ENCODE measurements at places on chromosomes 7 and 10. TPM values are rescaled to one million over a fixed set of nuclear protein-coding genes. Genes with fewer than 3 reads are reported as not detected.
A peak's percentile ranks its signal among the peaks of the same experiment; 100 is the strongest.

Gene ABCB4
- 7.4 TPM for total RNA-seq

- no peak overlapping the region for H3K27ac ChIP-seq
- H3K27me3 ChIP-seq, result no peaks in the 10 kb centered on the region
These were observed 102.1 kb downstream of the POLL start for GRCh38 chr10:101485681-101486554.

- H3K27ac ChIP-seq, result no peak overlapping the region
- no peak for DNase-seq
- H3K27me3 ChIP-seq, result no peaks in the 10 kb centered on the region
- H3K36me3 ChIP-seq, result no peaks in the 10 kb centered on the region
- H3K4me1 ChIP-seq, result no peaks in the 10 kb centered on the region
These were observed 361.4 kb downstream of the CXCL12 start for GRCh38 chr10:44023517-44023916.

DNA sequence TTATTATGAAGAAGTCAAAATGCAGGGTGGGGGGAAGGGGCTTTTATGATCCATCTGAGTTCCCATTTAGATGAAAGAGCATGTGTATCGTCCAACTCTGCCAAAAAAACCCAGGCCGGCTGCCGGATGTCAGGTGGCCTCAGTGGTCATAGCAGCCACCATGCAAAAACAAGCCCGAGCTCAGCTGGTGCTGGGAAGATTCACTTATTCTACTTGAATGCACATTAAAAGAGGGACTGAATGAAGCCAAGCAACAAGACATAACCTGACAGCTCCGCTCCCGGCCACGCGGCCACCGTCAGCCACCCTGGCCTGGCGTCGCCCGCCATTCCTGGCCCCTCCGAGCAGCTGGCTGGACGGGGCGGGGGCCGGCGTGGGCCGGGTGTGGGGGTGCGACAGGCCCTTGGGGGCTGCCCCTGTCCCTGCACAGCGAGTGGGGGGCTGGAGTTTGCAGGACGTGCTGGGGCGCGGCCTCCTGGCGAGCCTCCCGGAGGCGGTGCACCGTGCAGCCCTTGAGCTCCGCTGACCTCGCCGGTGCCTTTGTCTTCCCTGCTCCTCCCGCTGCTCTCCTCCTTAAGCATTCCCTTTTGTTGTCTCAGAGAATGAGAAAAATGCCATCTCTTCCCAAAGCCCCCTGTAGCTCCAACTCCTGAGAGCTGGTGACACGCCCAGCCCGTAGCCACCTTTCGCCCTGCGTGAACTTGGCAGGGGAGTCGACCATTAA is 67.8 kb downstream of the EBF3 start:
- H3K4me1 ChIP-seq, result no peaks in the 10 kb centered on the region

DNA sequence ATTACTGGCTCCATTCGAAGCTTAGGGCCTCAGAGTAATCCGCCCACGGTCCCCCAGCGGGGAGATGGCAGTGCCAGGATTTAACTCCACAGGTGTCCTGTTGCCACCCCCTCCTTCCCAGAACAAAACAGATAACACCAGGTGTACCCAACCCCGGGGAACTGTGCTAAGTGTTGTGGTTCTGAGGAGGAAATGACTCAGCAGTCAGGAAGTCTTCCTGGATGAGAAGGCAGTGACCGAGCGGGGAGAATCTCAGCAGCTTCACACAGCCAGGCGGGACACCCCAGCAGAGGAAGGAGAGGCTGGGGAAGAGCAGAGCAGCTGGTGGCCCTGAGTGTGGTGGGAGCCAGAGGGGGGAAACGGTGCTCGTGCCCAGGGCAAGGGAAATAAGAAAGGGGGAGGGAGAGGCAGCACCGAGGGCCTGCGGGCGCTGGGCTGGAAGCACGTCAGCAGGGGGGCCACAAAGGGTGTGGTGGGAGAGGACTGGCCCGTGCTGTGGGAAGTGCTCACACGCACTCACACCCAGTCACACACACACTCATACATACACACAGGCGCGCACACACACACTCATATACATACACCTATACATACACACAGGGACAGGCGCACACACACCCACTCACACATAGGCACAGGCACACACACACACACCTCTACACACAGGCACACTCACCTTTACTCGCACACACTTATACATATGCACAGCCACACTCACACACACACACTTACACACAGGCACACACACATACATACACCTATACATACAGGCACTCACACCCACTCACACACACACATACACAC is 59.8 kb upstream of the CHST15 start:
- no peaks in the 10 kb centered on the region for H3K4me1 ChIP-seq
- peak; percentile 70 for DNase-seq
- H3K4me3 ChIP-seq, result no peak overlapping the region
- H3K36me3 ChIP-seq, result no peaks in the 10 kb centered on the region
- no peaks in the 10 kb centered on the region for H3K27me3 ChIP-seq

DNA sequence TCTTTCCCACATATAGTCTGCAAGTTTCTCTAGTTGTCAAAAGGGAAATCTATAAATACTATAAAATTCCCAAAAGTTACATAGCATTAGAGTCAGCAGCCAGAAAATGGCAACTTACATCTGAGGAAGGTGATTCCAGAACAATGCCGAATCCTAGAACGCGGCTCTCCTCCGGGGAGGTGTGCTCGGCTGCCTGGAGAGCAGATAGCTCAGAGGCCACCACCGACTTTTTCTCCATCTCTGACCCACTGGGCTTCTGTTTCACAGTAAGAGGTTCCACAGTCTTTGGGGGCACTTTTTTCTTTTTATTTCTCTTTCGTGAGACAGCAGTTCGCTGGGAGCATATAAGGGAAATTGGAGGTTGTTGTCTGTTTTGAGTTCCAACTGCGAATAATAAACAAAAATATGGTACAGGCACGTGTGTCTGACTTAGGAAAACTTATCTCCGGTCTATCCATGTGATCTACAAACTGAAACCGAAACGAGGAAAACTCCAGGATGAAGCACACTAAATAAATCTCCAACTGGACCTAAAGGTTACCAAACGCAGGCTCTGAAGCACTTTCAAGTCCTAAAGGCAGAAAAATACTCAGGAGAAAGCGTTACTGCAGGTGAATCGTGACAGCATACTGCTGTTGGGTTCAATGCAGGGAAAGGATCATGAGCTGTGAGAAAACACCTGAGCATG is 36.2 kb downstream of the BEND7 start:
- no peak overlapping the region for H3K4me3 ChIP-seq
- no peak for DNase-seq
- no peaks in the 10 kb centered on the region for H3K27me3 ChIP-seq
- no peaks in the 10 kb centered on the region for H3K4me1 ChIP-seq

GRCh38 chr7:98250789-98251188 is 1.2 kb downstream of the TECPR1 start:
- no peaks in the 10 kb centered on the region for H3K36me3 ChIP-seq
- no peak for DNase-seq
- no peak overlapping the region for H3K4me3 ChIP-seq
- no peaks in the 10 kb centered on the region for H3K27me3 ChIP-seq
- no peaks in the 10 kb centered on the region for H3K4me1 ChIP-seq

Gene CPED1
- 201 TPM for total RNA-seq

GRCh38 chr10:120613180-120613579 is 156.2 kb downstream of the PLPP4 start:
- no peak for DNase-seq
- H3K4me1 ChIP-seq, result no peaks in the 10 kb centered on the region
- H3K4me3 ChIP-seq, result no peak overlapping the region
- no peak overlapping the region for H3K27ac ChIP-seq
- H3K36me3 ChIP-seq, result no peaks in the 10 kb centered on the region

DNA sequence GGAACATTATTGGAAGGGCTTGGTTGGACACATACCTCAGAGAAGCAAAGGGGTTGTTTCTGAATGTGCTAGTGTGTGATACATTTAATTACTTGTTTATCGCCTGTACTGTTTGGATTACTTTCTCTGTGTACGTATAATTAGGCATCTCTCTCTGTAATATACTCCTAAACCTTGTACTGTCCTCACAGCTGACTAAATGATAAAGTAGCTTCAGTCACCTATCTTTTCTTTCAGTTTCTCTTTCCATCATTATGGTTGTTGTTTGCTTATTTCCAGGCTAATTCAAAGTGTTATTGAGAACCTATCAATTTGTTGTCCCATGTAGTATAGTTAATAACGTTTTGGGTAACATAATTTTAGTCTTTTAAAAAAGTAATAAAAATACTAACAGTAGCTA is 34.0 kb downstream of the MXI1 start:
- peaks cover 5% of the 10 kb centered on the region for H3K36me3 ChIP-seq
- no peaks in the 10 kb centered on the region for H3K27me3 ChIP-seq
- DNase-seq, result no peak
- no peak overlapping the region for H3K4me3 ChIP-seq
- H3K27ac ChIP-seq, result no peak overlapping the region

DNA sequence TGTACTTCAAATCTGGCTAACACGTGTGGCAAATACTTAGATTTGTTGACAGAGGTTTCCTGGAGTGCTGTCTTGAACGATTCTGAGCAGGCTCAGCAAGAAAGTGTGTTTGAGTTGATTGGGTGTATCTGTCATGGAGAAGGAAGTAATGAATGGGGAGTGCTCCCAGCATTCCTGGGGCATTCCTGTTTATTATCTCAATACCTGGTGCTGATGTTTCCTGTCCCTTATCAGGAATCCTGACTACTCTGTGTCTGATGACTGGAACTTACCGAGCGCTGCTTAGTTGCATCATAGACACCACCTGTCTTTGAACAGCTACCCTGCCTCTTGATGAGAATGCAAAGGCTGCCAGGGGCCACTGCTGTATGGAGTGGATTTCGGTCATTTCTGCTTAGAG is 41.0 kb upstream of the TMEM248 start:
- no peak overlapping the region for H3K4me3 ChIP-seq
- no peak overlapping the region for H3K27ac ChIP-seq
- H3K36me3 ChIP-seq, result no peaks in the 10 kb centered on the region
- H3K27me3 ChIP-seq, result no peaks in the 10 kb centered on the region
- no peaks in the 10 kb centered on the region for H3K4me1 ChIP-seq

GRCh38 chr10:129899276-129900130 is 64.6 kb downstream of the EBF3 start:
- H3K27ac ChIP-seq, result no peak overlapping the region
- H3K27me3 ChIP-seq, result no peaks in the 10 kb centered on the region
- no peaks in the 10 kb centered on the region for H3K36me3 ChIP-seq
- no peak overlapping the region for H3K4me3 ChIP-seq

Gene HGF
- total RNA-seq, result 20.7 TPM

DNA sequence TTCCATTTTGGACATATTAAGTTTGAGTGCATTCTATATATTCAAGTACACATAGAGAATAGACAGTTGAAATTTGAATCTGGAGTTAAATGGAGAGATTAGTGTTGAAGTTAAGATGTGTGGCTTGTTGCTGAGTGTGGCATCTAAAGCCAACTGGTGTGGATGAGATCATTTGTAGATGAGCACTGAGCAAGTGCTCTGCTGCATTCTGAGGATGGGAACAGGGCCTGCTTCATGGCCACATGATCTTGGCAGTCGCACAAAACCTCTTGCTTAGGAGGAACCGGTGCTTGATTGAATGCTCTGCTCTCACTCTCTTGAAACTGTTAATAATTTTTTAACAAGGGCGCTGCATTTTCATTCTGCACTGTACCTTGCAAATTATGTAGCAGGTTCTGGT is 62.0 kb downstream of the EPDR1 start:
- H3K4me3 ChIP-seq, result no peak overlapping the region
- H3K27me3 ChIP-seq, result no peaks in the 10 kb centered on the region
- DNase-seq, result peak; percentile 53
- no peaks in the 10 kb centered on the region for H3K36me3 ChIP-seq

Gene ZNF12
- total RNA-seq, result 26.7 TPM

- H3K4me3 ChIP-seq, result no peak overlapping the region
- no peaks in the 10 kb centered on the region for H3K4me1 ChIP-seq
- no peak overlapping the region for H3K27ac ChIP-seq
- H3K36me3 ChIP-seq, result no peaks in the 10 kb centered on the region
- no peaks in the 10 kb centered on the region for H3K27me3 ChIP-seq
- no peak for DNase-seq
These were observed 8.2 kb downstream of the MTG1 start for GRCh38 chr10:133401981-133402725.

DNA sequence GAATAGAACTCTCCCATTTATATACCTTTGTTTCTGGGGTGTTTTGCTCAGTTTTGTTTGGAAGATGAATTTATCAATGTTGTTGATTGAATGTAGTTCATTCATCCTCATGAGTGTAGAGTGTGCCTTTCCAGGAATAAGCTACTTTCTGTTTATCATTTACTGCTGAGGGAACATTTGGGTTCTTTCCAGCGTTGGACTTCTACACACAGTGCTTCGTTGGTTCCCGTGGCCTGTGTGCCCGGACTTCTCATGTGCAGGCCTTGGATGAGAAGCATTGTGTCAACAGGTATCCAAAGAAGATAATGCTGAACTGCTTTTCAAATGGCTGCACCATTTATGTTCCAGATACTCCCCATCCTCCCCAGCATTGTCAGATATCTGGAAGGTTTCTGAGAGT is 107.6 kb upstream of the TNS3 start:
- no peaks in the 10 kb centered on the region for H3K27me3 ChIP-seq
- H3K36me3 ChIP-seq, result no peaks in the 10 kb centered on the region
- no peak overlapping the region for H3K27ac ChIP-seq
- no peak for DNase-seq
- no peaks in the 10 kb centered on the region for H3K4me1 ChIP-seq

- no peak overlapping the region for H3K4me3 ChIP-seq
- no peak for DNase-seq
- peaks cover 1% of the 10 kb centered on the region for H3K4me1 ChIP-seq
- H3K27me3 ChIP-seq, result no peaks in the 10 kb centered on the region
- H3K36me3 ChIP-seq, result no peaks in the 10 kb centered on the region
These were observed 32.4 kb upstream of the CCDC7 start for GRCh38 chr10:32413513-32413912.

DNA sequence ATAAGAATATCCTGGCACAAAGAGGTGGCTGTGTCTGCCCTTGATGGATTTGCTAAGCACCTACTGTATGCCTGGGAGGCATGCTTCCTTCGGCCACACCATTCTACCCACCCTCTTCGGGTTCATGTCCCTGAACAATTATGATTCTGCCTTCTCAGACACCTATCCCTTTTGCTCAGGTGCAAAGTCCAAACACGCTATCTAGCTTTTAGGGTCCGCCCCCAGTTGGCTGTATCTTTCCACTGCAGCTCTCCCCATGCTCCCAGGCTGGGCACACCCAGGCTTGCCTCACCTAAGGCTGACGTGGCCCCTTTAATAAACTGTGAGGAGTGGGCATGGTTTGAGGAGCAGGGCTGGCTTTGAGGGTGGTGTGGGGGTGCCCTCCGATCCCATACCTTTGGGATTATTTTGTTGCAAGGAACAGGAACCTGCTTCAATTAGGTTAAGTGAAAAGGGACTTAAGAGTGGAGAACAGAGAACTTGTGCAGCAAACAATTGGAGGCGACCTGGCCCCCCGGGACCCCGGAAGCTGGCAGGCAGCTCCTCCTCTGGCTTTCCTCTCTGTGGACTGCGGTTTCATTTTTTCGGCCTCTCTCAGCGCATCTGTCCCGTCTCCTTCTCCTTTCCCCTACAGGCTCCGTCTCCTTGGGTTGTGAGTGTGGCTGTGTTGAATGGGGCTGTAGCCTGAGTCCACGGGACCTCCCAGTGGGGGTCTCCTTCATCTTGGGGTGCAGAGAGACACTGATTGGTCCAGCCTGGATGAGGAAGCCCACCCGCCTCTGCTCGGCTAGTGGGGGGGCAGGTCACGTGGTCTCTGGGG is 3.8 kb downstream of the CLIP2 start:
- no peak overlapping the region for H3K27ac ChIP-seq
- no peaks in the 10 kb centered on the region for H3K4me1 ChIP-seq
